ENCODE measurements at places on chromosomes 2 and 18. TPM values are rescaled to one million over a fixed set of nuclear protein-coding genes. Genes with fewer than 3 reads are reported as not detected.

Gene ZNF804A
- 0.16 TPM for total RNA-seq

Gene CKAP2L
- total RNA-seq, result 4.5 TPM

Gene EFR3B
- 0.49 TPM for total RNA-seq

Gene UGT1A10
- total RNA-seq, result not detected

Gene DYSF
- total RNA-seq, result 166 TPM

Gene DNAJC5G
- total RNA-seq, result 0.16 TPM

Gene SERPINB11
- total RNA-seq, result not detected

Gene GPR75
- 3.5 TPM for total RNA-seq

Gene PMAIP1
- total RNA-seq, result 22.8 TPM

Gene ASNSD1
- total RNA-seq, result 58.4 TPM

Gene NTSR2
- total RNA-seq, result not detected

Gene FAP
- 9.7 TPM for total RNA-seq

Gene GPAT2
- total RNA-seq, result 11.3 TPM

Gene FRZB
- 0.13 TPM for total RNA-seq

Gene ACKR3
- total RNA-seq, result 26.0 TPM

Gene WIPF1
- 7.3 TPM for total RNA-seq

Gene ANKRD30B
- not detected for total RNA-seq

Gene C2orf66
- 0.06 TPM for total RNA-seq

Gene TRABD2A
- 0.38 TPM for total RNA-seq

Gene SKA1
- 10.7 TPM for total RNA-seq

Gene RTP5
- not detected for total RNA-seq

Gene COL4A3
- not detected for total RNA-seq

Gene PSMA8
- total RNA-seq, result not detected

Gene DOK6
- under 0.01 TPM for total RNA-seq

Gene MAP3K19
- total RNA-seq, result not detected

Gene NGEF
- 0.16 TPM for total RNA-seq

Gene CYP26B1
- total RNA-seq, result 1.2 TPM

Gene CPS1
- 0.88 TPM for total RNA-seq

Gene PKDCC
- total RNA-seq, result 0.81 TPM

Gene FOXD4L1
- total RNA-seq, result 0.06 TPM

Gene DSC2
- 0.13 TPM for total RNA-seq

Gene NMUR1
- not detected for total RNA-seq

Gene STARD6
- not detected for total RNA-seq
